ENCODE measurements at places on chromosomes 12 and 14.

GRCh38 chr12:109560867-109561710 lies 12.2 kb downstream of the MMAB start:
- no peak for DNase-seq

GRCh38 chr14:65412856-65413738 lies 567 bp downstream of the FUT8 start:
- DNase-seq: no peak

- DNase-seq: no peak
These were observed 373.4 kb downstream of the NUAK1 start for GRCh38 chr12:105765053-105766014.

DNA sequence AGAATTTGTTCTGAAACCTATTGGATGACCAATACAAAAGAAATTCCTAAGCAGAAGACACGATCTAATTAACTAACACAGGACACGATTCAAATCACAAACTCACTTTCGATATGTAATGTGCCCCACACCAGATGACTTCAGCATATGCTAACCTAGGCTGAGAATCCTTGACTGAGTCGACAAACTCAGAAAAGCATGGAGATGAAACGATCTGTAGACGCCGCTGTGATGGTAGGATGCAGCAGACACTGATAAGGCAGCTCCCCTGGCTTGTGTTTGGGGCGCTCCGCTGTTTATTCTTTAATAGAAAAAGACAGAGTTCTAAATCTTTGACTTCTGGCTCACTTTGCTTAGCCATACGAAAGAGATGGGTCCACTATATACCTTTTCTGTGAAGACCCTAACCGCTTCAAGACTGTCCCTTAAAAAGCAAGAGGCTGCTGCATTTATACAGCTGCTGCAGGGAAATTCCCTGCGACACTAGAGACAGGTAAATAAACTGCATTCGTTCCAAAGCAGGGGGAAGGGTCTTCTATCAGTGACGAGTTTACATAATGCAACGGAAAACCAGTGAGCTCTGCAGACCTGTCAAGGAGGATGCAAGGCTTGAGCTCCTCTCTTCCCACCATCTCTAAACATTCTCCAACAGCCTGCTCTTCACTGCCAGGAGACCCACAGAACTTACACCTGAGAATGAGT lies 929 bp downstream of the CHD8 start:
- DNase-seq: no peak

- no peak for DNase-seq
These were observed 30.9 kb downstream of the GPR137C start for GRCh38 chr14:52583544-52583943.

GRCh38 chr12:5480218-5480937 lies 48.5 kb downstream of the NTF3 start:
- no peak for DNase-seq

GRCh38 chr12:81128930-81129554 lies 51.2 kb downstream of the ACSS3 start:
- no peak for DNase-seq

DNA sequence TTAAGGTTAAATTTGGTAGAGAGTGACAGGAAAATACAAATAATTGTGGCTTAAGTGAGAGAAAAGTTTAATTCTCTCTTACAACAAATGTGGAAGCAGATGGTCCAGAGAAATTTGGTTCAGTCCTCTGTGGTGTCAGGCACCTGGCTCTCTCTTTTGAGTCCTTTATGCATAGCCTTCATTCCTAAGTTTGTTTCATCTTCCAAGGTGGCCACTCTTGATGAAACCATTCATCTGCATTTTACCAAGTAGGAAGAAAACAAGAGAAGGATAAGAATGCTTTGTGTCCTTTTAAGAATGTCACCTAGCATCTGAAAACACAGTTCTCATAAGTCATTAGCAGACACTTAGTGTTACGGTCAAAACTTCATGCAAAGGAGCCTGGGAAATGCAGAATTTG lies 442.5 kb downstream of the CCER1 start:
- no peak for DNase-seq

GRCh38 chr12:46933947-46934346 lies 108.2 kb upstream of the SLC38A4 start:
- DNase-seq: no peak

DNA sequence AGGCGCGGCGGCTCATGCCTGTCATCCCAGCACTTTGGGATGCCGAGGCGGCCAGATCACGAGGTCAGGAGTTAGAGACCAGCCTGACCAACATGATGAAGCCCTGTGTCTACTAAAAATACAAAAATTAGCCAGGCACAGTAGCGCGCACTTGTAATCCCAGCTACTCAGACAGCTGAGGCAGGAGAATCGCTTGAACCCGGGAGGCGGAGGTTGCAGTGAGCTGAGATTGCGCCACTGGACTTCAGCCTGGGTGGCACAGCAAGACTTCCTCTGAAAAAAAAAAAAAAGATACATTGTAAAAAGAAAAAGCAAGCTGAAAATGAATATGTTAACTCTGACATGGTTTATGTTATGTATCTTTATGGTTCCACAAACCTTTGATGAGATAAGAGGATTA lies 33.6 kb downstream of the RPGRIP1 start:
- DNase-seq: no peak

DNA sequence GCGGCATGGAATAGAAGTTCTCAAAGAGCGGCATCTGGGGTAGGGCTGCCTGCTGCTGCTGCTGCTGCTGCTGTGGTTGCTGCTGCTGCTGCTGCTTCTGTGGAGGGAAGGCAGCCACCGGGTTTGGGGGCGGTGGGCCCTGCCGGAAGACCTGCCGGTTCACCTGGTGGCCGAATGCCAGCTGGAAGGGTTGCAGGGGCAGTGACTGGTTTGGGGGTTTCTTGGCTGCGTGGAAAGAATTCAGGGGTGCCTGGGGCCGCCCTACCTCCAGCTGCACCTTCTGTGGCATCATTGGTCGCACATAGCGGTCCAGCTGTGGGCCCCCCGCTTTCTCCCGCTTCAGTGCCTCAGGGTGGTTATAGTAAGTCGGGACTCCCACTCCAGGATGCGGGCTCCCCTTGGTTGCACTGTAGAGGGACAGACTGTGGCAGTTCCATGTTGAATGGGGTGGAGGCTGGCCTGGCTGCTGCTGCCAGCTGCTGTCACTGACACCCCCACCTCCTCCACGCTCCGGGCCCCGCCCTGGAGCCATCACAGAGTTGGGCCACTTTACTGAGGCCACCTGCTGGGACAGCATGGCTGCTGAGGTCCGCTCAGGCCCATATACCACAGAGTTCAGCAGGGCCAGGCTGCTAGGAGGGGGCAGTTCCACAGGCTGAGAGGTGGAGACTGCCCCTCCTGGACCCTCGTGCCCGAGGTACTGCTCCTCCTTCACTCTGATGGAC lies 25.2 kb upstream of the PNMA1 start:
- DNase-seq: no peak

DNA sequence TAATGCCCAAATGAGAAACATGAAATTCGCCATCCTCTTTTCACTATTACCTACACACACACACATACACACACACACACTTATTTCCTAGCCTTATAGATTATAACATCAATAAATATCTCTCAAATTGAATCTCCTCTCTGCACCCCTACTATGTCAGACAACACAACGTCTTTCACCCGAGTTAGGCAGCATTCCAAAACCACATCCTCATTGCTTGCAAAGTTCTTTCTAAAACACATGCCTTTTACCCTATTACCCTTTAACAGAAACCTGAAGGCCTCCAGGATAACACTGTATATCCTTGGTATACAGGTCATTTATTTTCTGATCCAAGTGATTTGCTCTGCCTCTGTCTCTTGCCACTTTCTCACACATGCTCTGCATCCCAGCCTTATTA lies 56.3 kb downstream of the KCNH5 start:
- DNase-seq: no peak
